ENCODE measurements at places on chromosomes 12 and 14.

GRCh38 chr12:117907108-117907689 lies 61.6 kb downstream of the KSR2 start:
- DNase-seq, result no peak

- DNase-seq, result no peak
These were observed 37.0 kb upstream of the EIF5 start for GRCh38 chr14:103296987-103297386.

GRCh38 chr14:103186909-103187586 lies 63.8 kb downstream of the TNFAIP2 start:
- no peak for DNase-seq

DNA sequence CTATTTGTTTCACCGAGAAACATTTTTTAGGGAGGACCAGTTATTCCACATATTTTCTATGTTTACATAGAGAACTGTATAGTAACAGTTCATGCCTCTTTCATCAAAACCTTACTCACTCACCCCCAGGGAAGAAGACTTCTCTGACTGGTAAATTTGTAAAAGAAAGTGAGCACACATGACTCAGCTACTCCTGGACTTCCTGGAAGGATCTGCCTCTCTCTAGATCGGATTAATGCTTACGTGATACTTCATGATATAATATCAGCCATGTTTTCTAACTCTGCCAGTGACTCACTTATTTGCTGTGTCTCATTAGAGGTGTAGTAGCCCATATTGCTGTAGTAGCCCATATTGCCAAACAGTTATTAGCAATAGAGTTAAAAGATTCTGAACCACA lies 494.3 kb upstream of the ATXN7L3B start:
- no peak for DNase-seq

GRCh38 chr14:104201063-104201462 lies 62.7 kb downstream of the KIF26A start:
- DNase-seq, result no peak

GRCh38 chr12:25187781-25188180 lies 7.2 kb downstream of the DNAI7 start:
- DNase-seq, result no peak

- DNase-seq, result no peak
These were observed 28.4 kb downstream of the PLEKHG3 start for GRCh38 chr14:64732536-64733120.

DNA sequence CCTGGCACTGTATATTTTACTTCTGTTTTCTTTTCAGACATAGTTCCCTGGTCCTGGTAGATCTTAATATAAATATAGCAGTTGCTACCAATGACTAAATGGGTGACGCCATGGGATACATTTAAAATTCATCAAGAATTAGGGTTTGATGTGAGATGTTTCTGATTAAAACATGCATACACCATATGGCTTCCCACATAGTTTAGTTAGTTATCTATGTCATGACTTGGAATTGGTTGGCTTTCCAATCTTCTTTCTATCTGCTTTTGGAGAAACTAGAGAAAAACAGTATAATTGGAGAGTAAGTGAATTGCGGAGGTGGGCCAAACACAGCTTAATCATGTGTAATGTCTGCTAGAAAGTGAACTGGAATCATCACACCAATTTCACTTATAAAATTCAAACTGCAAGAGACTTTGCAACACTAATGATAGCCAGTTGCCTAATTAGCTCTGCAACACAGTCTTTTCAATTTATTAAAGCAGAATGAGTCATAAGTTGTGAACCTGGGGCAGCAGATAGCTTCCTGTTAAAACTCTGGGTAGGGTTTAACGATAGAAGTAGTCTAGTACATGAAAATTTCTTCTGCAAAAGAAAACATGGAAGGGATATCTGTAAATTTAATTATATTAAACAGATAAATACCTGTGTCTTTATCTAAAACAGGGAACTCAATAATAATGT lies 295.2 kb downstream of the SLC16A7 start:
- no peak for DNase-seq

DNA sequence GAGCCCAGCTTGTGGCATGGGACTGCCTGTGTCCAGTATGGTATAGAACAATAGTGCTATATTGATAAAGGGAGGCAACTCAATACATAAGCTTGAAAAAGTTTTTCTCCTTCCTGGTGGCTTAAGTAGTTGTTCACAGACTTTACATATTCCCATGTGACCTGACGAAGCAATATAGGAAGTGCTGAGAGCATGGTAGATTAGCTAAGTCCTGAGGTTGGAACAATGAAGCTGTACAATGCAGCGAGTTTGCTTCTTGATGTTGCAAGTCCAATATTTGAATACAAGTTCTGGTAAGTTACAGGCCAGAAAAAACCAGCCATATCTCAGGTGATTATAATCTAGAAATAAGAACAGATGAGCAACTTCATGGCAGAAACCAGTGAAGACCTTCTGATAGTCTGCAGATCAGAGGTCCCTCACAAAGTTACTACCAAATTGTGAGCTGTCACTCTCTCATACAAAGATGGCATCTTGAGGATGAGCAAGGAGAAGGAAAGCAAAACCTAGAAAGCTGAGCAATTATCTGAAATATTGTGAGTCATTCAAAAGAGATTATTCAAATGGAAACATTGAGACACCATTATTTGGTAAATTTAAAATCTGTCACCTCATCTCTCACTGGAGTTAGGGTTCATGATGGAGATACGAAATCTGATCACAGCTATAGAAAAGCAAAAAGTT lies 72.9 kb upstream of the BTG1 start:
- no peak for DNase-seq

GRCh38 chr14:23183479-23183878 lies at the start of gene SLC7A8:
TSS of gene SLC7A8 (minus strand) at chr14:23183660. CDS start at chr14:23182914, 746 bp downstream.
- peak; percentile 28 for DNase-seq

GRCh38 chr14:24307575-24308341 lies at the start of gene CIDEB:
TSS of gene CIDEB (minus strand) at chr14:24307977. CDS start at chr14:24307858, 119 bp downstream.
- DNase-seq, result peak; percentile 58

DNA sequence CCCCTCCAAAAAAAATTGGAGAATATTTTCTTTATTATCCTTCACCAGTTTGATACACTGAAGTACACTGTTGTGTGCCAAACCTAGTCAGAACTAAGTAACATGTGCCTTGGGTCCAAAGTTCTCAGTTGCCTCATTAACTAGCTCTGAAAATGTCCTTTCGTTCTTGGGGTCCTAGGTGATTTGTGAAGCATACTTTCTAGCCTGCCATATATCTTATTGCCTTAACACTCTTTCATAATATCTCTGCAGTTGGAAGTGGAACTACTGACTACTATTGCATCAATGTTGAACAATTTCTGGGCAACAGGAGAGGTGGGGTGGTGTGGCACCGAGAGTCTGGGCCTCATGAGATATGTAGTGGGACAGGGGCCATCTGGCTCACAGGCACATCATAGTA lies 592.9 kb upstream of the FBXO33 start:
- no peak for DNase-seq

GRCh38 chr12:11825278-11825677 lies 175.8 kb downstream of the ETV6 start:
- no peak for DNase-seq

DNA sequence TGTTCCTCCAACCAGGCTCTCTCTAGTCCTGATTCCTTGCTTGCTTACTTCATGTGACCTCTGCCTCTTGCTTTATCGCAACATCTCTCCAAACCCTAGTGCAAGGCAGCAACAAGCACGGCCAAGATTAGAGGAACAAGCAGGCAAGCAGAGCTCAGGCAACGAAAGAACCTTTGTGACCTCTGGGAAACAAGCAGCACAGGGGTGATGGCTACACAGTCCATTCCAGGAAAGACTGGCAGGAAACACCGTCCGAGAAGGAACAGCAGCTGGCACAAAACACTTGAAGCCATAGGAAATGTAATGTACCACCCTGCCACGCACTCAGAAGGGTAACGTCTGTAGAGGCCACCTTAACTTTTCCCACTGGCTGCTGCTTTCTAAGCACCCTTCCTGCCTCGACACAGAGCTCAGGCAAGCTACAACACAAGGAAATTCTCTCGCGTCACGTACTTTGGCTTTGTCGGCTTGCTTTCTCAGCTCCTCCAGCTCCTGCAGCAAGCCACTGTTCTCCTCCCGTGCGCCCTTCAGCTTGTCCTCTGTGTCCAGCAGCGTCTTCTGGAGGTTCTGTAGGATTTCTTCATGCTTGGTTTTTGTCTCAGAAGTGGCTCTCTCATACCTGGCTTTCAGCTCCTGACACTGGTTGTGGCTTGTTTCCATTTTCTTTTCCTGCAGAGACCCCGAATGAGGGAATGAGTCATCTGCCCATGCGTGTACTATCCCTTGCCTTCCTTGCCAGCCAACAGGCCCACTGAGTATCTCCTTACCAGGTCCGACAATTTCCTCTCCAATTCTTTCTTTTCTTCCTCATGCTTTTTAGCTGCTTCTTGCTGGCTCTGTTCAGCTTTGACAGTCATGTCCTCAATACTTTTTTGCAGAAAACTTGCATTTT lies 61.4 kb upstream of the VPS33A start:
- DNase-seq, result no peak

DNA sequence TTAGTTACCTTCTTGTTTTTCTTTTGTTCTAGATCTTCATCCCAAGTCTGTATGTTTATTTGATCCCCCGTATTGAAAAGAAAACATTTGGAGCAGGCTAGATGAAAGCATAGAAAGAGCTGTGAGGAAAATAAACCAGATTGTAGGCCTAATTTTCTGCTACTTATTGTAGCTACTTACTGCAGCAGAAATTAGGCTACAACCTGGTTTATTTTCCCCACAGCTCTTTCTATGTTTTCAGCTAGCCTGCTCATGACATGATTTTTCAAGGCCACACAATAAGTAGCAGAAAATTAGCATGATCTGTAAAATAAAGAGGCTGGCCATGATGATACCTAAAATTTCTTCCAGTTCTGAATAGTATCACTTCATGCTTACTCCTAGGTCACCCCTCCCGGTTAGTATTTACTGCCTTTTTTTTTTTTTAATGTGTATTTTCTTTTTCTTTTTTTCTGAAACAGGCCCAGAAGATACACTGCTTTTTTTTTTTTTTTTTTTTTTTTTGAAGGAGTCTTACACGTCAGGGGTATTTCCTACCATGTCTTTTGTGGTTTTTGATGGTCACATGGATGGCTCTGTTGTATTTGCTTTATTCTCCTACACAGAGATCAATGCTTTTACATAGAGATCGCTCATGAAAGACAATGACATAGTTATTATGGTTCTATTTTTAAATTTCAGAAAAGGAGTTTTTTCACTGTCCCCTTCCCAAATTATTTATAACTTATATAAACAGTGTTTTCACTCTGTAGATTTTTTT lies 32.3 kb downstream of the BHLHE41 start:
- no peak for DNase-seq

DNA sequence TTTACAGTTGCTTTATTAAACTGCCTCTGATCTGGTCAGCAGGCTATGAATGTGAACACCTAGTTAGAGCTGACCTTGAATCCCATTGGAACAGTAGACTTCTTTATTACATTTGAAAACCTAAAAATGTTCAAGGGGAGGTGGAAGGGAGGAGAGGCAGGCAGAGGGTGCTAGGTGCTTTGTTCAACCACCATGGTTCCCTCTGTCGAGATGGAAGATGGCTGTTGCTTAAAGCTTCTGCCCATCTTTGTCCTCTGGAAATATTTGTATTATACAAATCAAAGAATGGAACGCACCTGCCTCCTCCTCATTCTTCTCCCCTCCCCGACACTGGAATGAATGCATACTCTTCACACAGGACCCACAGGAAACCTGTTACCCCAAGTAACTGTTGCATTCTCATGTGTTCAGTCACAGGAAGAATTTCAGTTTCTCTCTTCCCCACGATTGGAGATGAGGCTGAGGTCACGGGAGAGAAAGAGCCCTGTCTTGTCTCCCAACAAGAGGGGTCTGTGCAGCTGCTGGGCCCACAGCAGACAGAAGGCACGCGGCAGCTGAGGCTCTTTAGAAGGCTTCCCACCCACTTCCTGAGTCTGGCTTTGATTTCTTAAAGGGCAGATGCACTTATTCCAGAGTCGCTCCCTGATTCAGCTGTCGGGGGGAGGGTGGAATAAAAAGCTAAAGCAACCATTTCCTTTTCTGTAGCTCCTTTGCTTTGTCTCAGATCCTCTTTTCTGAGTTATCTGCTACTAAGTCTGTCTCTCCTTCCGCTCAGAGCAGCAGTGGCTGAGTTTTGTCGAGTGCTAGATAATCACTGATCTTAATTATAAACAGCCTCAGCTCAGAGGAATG lies 217.9 kb upstream of the BTG1 start:
- DNase-seq, result peak; percentile 53

DNA sequence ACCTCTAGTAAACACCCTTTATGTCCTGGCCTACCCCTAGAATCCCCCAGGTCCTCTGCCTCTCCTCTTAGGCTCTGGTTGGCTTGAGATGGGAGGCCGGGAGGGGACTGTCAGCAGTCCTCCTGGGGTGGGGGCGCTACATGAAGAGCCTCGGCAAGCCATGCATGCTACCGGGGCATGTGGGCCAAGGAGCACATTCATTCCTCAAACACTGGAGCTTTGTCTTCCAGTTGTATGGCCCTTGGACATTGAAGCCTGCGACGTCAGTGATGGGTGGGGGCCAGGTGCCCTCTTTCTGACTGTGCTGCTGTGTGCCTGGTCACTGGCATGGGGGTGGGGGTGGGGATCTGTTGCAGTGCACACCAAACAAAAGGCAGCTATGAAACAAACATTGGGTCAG lies 15.8 kb upstream of the CELA1 start:
- no peak for DNase-seq

DNA sequence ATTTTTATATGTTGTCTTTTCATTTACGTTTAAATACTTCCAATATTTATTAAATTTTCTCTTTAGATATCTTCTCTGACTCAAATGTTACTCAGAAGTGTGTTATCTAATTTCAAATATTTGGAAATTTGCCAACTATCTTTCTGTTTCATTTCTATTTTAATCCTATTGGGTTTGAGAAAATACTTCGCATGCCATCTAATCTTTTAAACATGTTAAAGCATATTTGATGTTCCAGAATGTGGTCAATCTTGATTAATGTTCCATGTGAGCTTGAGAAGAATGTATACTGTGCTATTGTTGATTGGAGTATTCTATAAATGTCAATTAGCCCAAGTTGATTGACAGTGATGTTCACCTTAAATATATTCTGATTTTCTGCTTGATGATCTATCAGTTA lies 11.9 kb upstream of the DCN start:
- no peak for DNase-seq

GRCh38 chr14:53386362-53386761 lies 233.2 kb upstream of the DDHD1 start:
- no peak for DNase-seq

DNA sequence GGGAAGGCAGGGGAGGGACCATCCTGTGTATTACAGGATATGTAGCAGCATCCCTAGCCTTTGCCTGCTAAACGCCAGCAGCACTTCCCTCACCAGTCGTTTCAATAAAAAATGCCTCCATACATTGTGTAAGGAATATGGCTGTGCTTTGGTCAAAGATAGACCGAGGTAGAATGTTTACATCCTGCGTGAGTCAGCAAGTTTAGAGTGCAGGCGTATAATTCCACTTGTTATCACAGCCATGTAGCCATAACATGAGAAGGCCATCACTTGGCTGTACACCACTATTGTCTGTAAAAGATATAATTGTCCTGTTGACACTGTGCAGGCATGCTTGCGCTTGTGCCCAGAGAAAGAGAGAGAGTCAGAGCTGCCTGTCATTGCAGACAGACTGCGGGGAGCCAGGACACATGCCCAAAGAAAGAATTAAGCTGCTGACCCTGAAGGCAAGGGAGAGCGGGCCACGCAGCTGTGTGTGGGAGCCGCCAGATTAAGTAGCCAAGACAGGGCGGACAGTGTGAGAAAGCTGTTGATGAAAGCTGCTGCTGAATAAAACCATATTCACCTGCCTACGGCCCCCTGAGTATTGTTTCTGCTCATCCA lies 68.4 kb downstream of the CRACR2A start:
- peak; percentile 40 for DNase-seq

- no peak for DNase-seq
These were observed 55.5 kb upstream of the DYRK2 start for GRCh38 chr12:67593041-67593440.
